Stimulated activated CD8-positive, alpha-beta memory T cell treated with anti-CD3 and anti-CD28 coated beads, Interleukin-4, amount 100 ng/mL, for 4 hours (primary cell): ENCODE measurements at places on chromosomes 3 and 15.

DNA sequence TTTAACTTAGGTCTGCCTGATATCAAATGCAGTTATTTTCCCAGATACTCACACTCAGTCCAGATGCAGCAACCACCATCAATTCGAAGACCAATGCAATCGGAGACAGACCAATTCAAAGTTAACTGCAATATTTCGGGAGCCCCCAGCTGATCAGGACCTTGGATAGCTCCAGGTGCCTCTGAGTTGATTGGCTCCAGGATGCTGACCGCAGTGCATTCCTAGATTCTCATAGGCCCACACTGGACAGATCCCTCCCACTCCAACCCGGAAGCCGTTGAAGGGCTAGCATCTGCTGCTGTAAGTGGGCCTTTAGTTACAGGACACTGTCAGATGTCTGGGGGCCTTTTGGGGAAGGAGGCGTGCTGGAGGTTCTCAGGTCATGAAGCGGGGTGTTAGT is 89.5 kb upstream of the ATP2B2 start:
- DNase-seq: no peak

DNA sequence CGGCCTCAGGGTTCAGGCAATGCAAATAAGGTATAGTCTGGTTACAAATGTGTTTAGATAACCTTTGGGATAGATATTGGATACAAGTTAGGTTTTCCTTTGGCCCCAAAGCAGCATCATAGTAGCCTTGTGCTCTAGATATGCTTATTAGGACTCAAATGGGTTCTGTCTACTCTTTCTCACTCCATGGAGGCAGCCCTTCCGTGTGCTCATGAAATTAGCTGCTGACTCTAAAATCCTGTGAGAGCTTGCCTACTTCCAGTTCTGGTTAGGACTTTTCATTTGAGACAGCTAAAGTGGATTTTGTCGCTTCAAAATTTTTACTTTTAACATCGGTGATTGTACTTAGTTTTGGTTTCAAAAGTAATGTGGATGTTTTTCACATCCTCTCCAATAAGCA is 1.6 kb downstream of the CDV3 start:
- DNase-seq: no peak

DNA sequence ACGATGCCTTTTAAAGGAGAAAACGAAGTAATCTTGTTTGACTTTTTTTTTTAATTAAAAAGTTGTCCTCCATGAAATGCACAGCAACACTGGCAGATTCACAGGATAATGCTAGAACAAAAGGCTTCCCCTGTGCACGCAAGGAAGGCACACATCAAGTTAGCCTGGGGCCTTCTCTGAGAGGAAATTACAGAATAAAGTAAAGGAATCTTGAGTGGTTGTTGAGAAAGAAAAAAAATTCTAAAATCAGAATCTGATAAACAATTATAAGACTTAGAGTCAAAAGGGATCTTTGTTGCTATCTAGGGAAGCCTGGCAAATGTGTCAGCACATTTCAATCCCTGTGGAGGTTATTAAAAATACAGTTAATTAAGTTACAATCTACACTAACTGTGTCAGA is 946.0 kb downstream of the IGSF11 start:
- no peak for DNase-seq

DNA sequence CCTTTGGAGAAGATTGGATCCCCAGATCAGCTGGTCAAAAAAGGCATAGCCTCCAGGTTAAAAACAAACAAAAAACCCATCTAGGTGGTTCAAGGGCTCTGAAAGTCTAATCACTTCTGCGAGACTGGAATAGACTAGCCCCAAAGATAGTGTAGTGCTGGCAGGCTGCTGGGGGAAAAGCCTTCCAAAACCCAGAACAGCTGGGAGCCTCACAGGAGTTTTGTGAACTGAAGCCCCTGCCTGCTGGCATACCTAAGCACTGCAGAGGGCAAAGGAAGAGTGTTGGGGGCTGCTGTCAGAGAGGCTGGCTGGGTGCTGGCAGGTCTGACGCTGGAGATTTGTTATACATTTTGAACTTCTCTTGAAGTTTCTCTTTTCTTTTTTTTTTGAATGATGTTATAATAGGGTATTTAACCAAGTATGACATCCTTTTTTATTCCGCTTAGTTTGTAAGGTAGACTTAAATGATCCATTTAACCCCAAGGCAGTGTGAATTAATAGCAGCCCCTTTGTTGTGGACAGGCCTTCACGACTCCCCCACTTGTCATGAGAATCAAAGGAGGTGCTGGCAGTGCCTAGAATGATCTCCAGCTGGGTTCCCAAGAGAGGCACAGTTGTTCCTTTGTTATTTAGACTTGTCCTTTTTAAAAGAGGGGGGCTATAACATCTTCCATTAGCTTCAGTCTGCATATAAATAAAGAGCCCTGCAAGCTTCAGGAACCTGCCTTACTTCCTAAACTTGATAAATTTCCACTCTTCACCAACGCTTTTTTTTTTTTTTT is 53.9 kb downstream of the CRTC3 start:
- DNase-seq: no peak

- DNase-seq: no peak
Observed at GRCh38 chr3:17025594-17026139, 140.9 kb downstream of the PLCL2 start.

DNA sequence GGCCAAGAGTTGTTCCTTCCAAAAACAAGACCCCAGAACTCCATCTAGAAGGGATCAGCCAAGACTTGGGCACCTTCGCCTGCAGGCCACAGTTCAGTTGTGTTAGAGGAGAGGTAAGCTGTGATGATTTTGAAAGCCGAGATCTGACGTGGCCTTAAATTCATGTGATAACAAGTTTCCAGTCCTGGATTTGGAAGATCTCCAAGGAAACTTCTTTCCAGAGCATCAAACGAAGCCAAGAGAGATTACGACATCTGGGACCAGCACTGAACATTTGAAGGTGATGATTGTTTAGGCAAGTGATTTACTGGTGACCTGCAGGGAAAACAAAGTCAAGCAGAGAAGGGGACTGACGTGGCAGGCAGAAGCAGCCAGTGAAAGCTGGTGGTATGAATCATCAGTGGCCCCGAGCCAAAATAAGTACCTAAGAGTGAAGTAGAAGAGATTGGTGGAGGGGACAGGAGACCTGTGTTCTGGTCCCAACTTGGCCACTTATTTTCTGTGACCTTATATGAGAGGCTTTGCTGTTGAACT is 339.0 kb upstream of the PROK2 start:
- no peak for DNase-seq

- DNase-seq: no peak
Observed at GRCh38 chr3:49972656-49973055, 32.7 kb downstream of the RBM6 start.

GRCh38 chr3:185825639-185826481 is 1.0 kb upstream of the IGF2BP2 start:
- DNase-seq: peak; percentile 9

- no peak for DNase-seq
Observed at GRCh38 chr3:39727415-39727814, 82.0 kb upstream of the MYRIP start.

DNA sequence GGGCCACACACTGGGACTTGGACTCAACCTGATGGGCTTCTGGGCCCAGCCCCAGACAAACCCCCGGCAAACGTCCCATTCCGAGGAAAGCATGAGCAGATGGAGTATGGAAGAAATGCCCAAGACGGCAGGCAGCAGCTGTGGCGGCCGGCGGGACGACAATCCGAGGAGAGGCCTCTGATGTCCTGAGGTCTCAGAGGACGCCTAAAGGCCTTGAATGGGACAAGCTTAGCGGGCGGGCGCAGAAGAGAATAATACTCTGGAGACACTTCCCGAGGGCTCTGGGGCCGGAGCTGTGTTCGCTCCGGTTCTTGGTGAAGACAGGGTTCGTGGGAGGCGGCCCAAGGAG is 482 bp upstream of the OGG1 start:
- DNase-seq: no peak
